ENCODE measurements at places on chromosomes 13 and 19.

- no peak for DNase-seq
Measured at GRCh38 chr19:43848821-43849220, 21.7 kb downstream of the ZNF283 start.

GRCh38 chr13:110449219-110450015, 112.1 kb downstream of the RAB20 start:
- DNase-seq = no peak

- DNase-seq = no peak
Measured at GRCh38 chr13:22486490-22486889, 694.3 kb upstream of the SGCG start.

GRCh38 chr19:8654591-8655339, 24.3 kb downstream of the NFILZ start:
- DNase-seq = peak; percentile 66

DNA sequence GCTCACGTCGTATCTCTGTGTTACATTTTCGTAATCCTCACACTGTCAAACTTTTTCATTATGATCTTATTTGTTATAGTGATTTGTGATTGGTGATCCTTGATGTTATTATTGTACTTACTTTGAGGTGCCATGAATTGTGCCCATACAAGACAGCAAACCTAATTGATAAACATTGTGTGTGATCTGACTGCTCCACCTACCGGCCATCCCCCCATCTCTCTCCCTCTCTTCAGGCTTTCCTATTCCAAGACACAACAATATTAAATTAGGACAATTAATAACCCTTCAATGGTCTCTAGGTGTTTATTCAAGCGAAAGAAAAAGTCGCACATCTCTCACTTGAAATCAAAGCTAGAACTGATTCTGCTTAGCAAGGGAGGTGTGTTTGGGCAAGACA, 349.3 kb downstream of the RBM26 start:
- no peak for DNase-seq

DNA sequence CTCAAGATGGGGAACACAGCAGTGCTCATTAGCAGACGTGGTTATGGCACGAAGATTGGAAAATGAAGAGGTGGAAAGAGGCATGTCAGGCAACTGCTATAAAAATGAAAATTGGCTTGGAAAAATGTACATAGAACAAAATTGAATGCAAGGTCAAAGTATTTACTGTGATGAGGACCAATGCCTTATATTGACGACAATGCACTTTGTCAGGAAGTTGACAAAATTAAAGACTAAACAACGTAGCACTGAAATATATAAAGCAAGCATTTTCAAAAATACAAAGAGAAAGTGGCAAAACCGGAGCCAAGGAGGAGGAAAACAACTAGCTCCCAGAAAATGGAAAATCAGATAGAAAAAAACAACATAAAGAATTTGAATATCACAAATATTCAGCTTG, 113.7 kb upstream of the SGCG start:
- DNase-seq = no peak

DNA sequence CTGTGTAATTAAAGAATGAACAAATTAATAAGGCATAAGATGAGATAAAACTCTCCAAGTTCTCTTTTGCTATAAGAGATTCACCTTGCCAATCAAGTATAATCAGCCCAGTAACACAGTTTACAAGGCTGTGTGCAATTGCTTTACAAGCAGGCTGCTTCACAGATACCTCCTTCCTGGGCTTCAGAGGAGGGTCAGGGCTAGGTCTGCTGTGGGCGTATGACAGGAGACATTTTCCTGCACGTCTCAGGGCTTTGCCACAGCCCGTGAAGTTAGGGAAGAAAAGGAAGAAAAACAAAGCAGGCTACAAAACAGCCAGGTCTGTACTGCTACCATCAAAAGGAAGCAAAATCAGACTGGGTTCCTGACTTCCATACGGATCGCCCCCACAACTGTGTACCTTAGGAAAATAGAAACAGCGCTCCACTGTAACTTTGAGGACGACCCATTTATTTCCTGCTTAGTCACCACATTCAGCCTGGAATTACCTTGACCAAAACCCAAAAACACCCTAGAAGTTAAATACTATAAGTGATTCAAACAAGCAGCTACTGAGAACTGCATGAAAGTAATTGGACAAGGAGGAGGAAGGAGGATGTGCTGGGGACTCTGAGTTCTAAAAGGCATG, 12.4 kb downstream of the EFNB2 start:
- no peak for DNase-seq

- no peak for DNase-seq
Measured at GRCh38 chr19:16200038-16201010, 2.6 kb downstream of the AP1M1 start.

- DNase-seq = no peak
Measured at GRCh38 chr13:72963762-72964161, 95.0 kb upstream of the KLF5 start.

DNA sequence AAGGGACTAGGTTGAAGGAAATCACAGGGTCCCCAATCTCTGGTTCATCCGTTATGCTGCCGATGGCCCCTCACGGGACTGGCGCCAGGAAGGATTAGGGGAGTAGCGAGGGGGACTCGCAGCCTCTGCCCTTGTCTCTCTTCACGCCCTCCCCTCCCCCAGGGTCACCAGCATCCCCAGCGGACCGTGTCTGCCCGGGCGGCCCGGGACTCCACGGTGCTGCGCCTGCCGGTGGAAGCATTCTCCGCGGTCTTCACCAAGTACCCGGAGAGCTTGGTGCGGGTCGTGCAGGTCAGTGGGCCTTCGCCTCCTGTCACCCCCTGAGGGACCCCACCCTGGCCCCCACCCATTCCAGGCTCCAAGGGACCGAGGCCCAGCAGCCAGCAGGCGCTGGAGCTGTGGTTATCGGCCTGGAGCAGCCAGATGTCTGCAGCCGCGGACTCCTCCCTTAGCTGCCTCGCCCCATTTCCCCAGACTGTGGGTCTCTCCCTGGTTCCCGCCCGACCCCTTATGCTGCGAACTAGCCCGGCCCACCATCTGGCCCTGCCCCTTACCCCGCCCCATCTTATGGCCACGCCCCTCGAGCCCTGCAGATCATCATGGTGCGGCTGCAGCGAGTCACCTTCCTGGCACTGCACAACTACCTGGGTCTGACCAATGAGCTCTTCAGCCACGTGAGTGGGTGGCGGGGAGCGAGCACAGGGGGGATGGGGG, 5.4 kb downstream of the PNPLA6 start:
- DNase-seq = no peak

- no peak for DNase-seq
Measured at GRCh38 chr19:50537306-50537685, 23.6 kb upstream of the ASPDH start.

GRCh38 chr13:91574766-91575165, 176.3 kb downstream of the GPC5 start:
- no peak for DNase-seq

- DNase-seq = no peak
Measured at GRCh38 chr13:99981735-99982035, at the start of gene ZIC2. ZIC2 (plus strand) TSS chr13:99981784; CDS start chr13:99982065, 281 bp downstream.

DNA sequence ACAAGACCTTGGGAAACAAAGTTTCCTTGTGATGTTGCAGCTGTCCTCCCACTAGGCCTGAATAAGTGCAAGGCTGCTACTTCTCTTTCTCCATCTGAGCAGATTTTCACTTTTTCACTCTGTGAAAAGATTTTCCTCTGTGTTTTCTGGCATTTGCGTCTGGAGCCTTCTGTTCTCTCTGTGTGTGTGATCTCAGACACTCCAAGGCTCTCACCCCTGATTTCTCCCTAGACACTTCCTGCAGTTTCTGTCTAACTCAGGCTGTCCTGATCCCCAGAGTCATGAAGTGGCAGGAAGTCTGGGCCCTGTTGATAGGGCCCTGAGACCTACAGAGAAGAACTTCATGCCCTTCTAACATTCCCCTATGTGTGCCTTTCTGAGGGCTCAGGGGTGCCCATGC, 37.2 kb downstream of the SIGLEC7 start:
- DNase-seq = no peak

GRCh38 chr19:38638461-38638860, 9.0 kb upstream of the ACTN4 start:
- DNase-seq = no peak

DNA sequence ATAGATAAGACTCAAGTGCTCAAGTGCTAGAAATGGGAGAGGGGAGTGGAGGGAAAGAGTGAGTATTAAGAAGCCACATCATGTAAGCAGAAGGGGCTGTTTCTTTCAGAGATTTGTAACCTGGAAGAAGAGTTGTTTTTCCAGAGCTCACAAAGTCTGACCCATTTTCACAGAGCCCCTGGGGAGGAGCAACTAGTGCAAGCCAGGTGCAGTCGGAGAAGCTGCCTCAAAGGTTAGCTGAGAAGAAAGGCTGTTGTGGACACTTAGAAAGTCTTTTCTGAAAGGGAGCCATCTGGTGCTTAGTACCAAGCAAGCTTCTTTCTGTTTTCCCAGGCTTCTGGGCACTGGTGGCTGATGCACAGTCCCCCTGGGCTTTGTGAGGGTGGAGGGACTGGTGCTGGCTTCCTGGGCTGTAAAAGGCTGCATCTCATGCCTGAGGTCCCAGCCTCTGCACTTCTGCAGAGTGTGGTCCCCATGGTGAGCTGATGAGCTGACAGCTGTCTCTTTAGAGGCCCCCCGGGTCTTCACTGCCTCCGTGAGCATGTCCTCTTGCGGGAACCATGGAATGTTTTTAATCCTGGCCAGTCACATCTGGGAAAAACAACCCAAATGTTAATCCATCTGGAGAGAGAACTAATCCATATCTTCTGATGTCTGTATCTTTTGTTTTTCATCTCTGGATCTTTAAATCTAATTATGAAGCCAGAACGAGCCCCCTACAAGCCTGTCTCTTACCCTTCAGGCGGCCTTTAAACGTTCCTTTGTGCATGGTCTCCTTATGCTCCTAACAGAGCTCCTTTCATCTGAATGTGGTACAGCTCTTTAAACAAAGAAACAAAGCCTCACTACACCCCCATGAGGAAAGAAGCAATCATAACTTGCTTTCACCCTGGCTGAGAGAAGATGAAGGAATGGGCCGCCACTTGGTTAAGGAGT, 40.2 kb downstream of the OLFM4 start:
- no peak for DNase-seq

- DNase-seq = no peak
Measured at GRCh38 chr19:39749981-39750380, 12.2 kb upstream of the CLC start.

DNA sequence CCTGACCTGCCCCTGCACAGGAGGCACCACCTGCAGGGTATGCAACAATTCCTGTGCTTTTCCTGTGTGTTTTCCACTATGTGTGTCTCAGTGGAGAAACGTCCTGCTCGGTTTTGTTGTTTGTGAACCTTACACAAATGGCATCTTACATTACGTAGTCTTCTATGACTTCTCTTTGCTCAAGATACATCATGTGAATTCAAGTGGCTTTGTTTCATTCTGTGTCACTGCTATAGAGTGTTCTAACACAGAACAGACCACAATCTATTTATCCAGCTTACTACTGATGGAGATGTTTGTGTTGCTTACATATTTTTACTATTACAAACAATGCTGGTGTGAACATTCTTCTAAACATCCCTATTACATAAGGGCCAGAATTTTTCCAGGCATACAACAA, 97.7 kb downstream of the ANKRD10 start:
- no peak for DNase-seq

- DNase-seq = no peak
Measured at GRCh38 chr13:102561933-102562332, 34.9 kb upstream of the TPP2 start.

GRCh38 chr19:46697204-46697960, 19.5 kb downstream of the PRKD2 start:
- no peak for DNase-seq

DNA sequence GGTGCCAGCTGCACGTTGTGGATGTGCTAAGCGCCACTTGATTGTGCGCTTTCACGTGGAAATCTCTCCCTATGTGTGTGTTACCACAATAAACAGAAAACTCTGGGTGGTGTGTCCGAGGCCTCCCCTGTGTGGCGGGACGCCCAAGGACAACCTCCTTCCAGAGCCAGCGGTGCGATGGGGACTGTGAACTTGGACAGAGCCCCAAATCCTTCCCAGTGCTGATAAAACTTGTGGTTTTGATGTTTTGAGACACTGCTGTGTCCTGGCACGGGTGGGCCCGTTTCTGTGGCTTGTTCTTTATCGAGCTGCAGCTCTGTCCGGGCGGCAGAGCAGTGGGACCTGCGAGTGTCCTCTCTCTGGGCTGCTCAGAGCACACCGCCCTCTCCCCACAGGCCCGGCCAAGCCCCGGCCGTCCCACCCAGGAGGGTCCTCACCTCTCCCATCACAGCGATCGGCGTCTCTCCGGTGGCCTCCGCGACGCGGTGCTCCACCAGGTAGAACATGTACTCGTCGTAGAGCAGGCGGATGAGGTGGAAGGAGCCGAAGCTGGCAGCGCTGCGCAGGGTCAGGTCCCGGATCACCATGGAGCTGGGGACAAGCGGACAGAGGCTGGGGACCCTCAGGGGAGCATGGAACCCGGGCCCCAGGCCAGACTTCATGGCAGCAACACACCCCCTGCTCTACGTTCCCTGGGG, 18.8 kb upstream of the RANBP3 start:
- no peak for DNase-seq

DNA sequence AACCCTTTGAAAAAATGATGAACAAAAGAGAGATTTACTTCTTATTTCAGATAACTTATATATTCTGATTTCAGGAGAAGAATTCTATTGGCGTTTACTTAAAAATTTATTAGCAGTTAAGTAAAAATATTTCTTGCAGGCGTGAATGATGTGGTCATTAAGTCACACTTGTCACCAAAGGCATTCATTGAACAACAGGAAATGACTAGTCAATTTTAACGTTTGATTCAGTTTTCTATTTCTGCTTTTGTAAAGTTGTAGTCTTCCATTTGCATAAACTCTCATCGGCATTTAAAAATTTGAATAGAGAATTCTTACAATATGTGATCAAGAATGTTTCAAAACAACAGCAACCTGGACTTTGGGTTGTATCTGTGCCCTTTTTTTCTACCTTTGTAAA, 83.4 kb downstream of the GPR12 start:
- DNase-seq = no peak

DNA sequence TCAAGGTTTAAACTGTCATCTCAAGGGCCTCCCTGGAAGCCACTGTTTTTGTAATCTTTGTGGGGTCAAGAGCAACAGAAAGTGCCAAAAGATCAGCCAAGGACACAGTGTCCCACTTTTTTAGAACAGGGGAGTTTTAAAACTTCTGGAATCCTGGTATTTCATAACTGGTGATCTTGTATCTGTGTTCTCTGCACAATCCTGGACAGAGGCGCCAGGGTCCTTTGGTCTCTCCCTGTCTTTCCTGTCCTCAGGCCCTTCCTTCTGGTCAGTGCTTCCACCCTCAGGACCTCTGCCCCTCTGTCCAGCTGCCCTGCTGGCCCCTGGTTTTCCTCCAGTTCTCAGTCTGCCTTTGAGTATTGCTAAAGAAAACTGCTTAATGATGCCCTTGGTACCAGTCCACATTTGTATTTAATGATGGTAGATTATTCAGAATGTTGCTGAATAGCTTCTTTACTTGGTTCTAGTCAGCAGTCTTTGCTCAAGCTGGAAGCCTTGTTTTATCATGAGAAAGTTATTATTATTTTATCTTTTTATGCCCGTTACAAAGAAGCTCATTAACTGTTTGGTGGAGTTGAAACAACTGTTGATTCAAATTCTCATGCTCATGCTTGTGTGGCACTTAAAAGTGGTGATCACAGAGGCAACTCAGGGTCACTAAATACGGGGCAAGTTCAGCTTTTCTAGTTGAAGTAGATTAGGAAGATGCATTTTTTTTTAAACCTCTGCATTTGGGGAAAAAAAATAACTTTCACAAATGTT, 47.5 kb downstream of the WASF3 start:
- DNase-seq = no peak

Data from CD4-positive, alpha-beta memory T cell (primary cell).